Stimulated activated naive CD4-positive, alpha-beta T cell (primary cell): ENCODE measurements at places on chromosomes 1 and 21.

DNA sequence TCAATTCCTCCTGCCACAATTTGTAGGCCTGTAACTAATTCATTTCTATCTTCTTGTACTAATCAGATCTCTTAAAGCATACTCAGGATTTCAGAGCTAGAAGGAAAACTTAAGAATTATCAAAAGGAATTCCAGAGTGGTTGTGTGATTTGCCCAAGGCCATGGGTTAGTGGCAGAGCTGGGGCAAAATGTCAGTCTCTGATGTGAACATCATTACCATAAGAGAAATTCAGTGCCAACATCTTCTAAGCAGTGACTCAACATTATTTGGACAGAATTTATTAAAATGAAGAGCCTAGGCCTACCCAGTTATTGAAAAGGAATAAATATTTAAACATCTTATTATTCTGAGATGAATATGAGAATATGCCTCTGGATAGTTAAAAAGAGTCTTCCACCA, 14.5 kb downstream of the ST6GALNAC5 start:
- DNase-seq = no peak

DNA sequence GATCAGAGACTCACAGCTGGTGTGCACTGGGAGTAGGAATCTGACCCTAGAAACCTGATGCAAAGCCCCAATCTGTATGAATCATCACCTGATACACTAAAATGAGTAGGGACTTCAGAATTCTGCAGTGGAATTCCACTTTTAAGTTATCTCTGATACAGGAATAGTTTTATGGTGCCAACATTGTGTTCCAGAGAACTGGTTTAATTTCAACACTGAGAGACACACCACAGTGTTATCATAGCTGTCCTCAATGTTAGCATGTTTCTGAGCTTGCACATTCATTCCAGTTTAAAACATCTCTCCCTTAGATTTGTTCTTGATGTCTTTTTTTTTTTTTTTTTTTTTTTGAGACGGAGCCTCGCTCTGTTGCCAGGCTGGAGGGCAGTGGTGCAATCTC, 7.1 kb downstream of the UTS2 start:
- DNase-seq = no peak

- no peak for DNase-seq
Measured at GRCh38 chr21:43611598-43612369, 47.5 kb downstream of the HSF2BP start.

DNA sequence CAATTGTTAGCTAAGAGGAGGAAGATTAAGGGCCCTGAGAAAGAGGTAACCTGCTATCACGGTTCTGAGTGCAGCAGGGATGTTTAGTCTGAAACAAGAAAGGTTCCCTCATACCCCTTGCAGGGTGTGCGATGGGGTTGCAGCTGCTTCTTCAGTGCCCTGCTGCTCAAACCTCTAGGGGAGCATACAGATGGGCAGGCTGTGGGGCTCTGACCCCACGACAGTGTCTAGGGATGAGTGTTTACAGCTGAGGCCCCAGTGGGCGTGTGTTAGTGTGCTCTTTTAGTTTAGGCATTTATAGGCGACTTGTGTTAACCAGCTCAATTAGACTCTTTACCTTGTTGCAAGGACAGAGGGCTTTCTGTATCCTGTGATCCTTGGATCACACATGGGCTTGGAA, 41.3 kb upstream of the PLA2G5 start:
- no peak for DNase-seq

- no peak for DNase-seq
Measured at GRCh38 chr1:32784817-32785216, 32.3 kb downstream of the YARS1 start.

- DNase-seq = no peak
Measured at GRCh38 chr1:200075938-200076546, 48.5 kb downstream of the NR5A2 start.

DNA sequence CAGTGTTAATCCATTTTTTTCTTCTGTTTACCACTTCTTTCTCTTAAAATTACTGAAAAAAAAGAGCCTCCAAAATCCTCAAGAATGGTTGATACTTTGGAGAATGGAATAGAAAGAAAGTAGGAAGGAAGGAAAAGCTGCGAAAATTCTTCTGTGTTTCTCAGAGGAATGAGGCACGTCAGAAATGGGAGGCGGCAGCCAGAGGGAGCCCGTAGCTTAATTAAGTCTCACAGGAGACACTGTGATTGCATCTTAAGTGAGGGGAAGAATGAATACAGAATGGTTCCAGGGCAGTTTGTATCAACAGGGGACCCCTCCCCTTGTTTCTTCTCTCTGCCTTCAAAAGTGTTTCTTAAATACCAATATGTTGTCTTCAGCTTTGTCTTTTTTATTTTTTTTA, 1099.5 kb downstream of the PLA2G4A start:
- no peak for DNase-seq

GRCh38 chr1:40844079-40844478, 18.1 kb downstream of the CITED4 start:
- no peak for DNase-seq

GRCh38 chr1:164712131-164713036, 153.4 kb downstream of the PBX1 start:
- no peak for DNase-seq

DNA sequence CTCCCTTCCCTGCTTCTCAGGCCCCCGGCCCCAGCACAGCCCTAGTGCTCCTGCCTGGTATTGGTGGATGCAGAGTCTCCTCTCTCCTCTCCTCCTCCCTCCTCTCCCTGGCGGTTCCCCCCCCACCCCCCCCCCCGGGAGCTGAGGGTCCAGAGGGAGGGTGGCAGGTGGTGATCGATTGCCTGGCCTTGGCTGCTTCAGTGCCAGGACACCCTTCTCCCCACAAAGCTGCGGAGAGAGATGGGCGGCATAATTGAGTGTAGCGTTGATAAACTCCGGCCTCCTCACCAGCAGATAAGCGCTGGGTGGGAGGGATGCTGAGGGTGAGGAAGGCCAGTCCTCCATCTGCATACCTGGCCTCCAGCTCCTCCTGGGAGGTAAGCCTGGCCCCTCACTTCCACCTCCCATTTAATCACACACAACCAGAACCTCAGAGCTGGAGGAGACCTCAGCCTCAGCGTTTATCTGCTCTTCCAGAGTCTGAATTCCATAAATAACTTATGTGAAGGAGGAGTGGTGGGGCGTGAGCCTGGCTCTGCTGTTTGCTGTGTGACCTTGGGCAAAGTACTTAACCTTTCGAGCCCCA, 60.8 kb downstream of the LRRN2 start:
- no peak for DNase-seq

DNA sequence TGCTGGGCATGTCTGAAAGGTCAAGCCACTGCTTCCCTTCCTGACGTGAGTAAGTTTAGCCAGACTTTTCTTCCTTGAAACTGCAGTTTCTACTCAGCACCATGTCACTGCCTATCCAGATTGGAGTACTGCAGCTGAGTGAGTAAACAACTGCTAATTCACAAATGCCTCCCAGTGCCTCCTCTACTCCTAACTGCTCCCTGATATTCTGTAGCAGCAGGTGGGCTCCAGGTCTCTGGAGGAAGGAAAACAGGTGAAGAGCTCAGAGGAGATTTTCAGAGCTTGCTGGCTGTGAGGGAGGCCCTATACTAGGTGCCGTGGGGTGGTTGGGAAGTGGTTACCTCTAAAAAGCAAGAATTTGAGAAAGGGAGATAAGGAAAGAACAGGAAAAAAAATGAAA, 96.5 kb downstream of the KIF14 start:
- no peak for DNase-seq

DNA sequence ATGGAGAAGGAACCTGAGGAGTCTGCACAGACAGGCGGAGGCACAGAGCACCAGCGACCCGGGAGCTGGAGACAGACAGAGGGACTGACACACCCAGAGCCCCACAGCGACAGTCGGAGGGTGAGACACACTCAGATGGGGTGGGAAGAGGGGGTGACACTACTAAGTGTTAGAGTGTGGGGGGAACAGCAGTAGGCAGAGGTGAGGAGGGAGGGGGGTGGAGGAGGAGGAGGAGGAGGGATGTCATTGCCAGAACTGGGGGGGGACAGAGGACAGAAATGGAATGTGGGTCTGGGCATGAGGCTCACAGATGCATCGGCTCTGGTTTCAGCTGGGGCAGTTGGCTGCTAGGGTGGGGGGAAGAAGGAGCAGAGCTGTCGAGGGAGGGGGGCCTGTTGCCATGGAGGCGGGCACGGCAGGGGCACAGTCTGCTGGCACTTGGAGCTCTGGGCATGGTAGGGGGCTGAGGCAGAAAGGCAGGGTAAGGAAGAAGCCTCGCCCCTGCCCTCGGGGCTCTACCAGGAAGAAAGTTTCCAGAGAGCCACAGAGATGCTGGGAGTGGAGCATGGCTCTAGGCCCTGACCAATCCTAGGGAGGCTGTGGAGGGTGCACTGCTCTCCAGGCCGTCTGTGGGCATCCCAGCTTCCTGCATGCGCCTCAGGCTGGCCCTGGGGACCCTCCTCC, 37.3 kb downstream of the AHDC1 start:
- DNase-seq = no peak

DNA sequence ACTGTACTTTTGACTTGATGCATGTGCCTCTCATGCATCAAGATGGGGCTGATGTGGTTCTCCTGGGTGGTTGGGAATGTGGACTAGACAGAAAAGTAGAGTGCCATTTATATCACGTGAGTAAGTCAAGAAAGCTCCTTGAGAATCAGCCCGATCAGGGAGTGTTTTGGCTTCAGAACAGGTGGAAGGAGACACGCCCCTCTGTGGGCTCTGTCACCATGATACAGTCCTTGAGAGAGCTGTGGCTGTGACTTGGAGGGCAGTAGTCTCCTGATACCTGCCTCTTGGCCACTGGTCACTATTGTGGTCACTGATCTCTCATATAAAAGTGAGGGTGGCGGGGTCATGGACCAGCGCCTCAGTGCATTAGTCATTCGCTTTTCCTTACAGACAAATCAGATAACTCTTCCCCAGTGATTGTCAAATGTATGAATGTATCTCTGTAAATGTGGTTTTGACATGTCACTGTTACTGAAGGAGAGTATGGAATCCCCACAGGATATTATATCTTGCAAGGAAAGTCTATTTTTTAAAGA, 8.9 kb upstream of the C4BPB start:
- no peak for DNase-seq

GRCh38 chr21:25170681-25171080, 436.6 kb downstream of the MRPL39 start:
- DNase-seq = no peak

DNA sequence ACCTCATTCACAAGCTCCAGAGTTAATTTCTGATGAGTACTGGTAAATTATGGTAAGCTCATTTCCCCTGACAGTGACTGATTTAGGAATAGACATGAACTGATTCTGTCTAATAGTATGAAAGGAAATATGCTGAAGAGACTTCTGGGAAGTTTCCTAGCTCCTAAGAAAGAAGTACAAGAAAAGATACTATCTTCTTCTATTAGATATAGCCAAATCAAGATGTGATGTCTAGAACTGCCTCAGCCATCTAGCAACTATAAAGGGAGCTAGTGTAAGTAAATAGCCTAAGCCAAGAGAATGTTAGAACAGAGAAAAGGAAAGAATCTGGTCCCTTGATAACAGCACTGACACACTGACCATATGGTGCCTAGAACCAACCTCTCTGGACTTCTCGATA, 10.7 kb upstream of the PHTF1 start:
- no peak for DNase-seq

GRCh38 chr1:27589841-27590426, 14.0 kb downstream of the AHDC1 start:
- no peak for DNase-seq

GRCh38 chr1:240455228-240455821, 156.6 kb downstream of the GREM2 start:
- no peak for DNase-seq

- no peak for DNase-seq
Measured at GRCh38 chr1:115343200-115343737, 5.2 kb upstream of the NGF start.

GRCh38 chr1:25567710-25568089, 24.3 kb downstream of the LDLRAP1 start:
- no peak for DNase-seq

DNA sequence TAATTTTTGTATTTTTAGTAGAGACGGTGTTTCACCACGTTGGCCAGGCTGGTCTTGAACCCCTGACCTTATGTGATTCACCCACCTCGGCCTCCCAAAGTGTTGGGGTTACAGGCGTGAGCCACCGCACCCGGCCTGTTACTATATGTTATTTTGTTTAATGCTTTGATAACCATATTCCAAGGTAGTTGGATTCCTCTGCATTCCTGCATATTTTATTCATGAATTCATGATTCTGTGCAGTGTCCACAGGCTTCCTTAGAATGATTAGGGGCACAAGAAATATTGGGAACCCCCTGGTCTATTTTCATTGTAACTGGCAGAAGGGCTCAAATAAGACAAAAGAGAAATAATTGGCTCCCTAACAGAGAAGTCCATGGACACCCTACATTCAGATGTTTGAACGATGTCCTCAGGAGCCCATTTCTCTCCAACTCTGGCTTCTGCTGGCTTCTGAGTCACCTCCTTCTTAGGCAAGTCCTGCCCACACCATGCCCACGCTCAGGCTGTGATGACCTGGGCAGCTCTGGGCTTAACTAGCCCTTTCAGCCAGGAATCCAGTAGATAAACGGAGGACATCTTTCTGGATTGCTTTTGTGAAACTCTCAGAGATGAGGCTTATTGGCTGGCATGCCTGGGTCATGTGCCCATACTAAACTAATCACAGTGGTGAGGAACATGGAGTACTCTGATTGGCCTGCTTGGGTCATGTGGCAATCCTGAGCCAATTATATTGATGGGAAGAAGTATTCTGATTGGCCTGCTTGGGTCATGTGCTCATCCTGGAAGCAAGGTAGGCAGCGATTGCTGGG, 32.6 kb downstream of the TNFRSF8 start:
- DNase-seq = no peak

GRCh38 chr1:163068716-163069115, 445 bp upstream of the RGS4 start:
- no peak for DNase-seq

DNA sequence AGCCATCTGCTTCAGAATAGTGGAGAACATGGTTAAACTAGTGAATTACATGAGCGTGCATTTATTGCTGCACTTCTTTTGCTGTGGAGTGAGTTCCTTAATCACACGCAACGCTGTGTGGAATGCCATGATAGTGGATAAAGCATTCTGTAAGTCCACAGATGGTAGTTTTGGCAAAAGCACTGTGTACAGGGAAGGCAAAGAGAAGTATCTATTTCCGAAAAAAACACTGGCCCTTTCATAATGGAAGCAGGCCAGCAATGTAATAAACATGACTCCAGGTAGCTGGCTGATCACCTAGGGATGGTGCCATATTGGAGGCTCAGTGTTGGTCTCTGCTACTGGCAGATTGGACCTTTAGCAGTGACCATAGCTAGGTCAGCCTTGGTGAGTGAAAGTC, 67.6 kb downstream of the FH start:
- DNase-seq = no peak

GRCh38 chr1:164586591-164586990, 27.6 kb downstream of the PBX1 start:
- DNase-seq = no peak

- DNase-seq = peak; percentile 71
Measured at GRCh38 chr1:84478876-84479868, at the start of gene RPF1. Gene RPF1, plus strand, starts transcription at chr1:84479266. Its CDS starts 16 bp downstream, at chr1:84479282.

- DNase-seq = no peak
Measured at GRCh38 chr1:7659514-7659913, 111.6 kb upstream of the VAMP3 start.

- DNase-seq = no peak
Measured at GRCh38 chr1:199272628-199273086, 633.8 kb downstream of the PTPRC start.
